ENCODE measurements at places on chromosomes 3 and 15.
A peak's percentile ranks its signal among the peaks of the same experiment; 100 is the strongest.

DNA sequence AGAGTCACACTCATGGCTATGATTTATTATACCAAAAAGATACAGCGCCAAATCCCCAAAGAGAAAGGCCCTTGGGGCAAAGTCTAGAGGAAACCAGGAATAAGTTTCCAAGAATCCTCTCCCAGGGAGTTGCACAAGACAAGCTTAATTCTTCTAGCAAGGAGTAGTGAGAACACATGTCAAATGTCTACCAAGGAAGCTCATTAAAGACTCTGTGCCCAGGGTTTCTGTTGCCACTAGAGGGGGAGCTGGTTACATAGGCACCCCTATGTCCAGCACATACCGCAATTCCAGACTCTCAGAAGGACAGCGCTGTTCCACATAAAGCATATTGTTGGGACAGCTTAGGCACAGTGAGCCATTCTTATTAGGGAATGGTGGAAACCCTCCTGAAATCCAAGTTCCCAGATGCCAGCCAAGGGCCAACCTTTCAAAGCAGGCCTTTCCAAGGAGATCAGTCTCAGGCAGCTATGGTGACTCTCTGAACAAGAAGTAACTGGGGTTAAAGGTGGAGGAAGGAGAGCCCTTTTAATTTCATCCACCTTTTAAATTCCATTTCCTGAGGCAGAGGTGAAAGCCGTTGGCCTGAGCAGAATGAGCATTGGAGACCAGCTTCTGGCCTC, 194.2 kb downstream of the UACA start:
- peak; percentile 72 for DNase-seq

DNA sequence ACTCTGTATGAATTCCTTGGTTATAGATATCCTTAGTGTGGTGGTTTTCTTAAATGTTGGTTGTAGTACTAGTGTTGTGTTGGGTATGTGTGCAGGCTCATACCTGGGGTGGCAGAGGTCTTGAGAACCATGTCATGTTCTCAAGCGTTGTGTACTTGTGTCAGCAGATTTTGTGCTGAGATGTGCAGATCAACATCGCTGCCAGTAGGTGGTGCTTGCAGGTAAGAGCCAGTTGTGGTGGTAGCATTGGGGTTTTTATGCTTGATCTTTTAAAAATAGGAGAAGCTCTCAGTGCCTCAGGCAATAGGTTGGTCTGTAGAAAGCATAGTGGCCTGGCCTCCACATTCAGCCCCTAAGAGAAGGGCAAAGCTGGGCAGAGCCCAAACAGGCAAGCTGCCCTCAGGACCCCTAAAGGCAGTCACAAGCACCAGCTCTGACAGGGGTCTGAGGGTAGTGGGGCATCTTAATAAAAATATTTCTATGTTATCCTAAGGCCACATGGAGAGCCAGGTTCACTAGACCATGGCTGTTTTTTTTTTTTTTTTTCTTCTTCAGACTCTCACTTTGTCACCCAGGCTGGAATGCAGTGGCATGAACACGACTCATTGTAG, 164.0 kb downstream of the IL20RB start:
- DNase-seq, result peak; percentile 62

GRCh38 chr15:55661428-55661827, 73.3 kb upstream of the PYGO1 start:
- DNase-seq, result peak; percentile 45

- no peak for DNase-seq
These were observed 76.8 kb upstream of the C15orf61 start for GRCh38 chr15:67444100-67444499.

- DNase-seq, result peak; percentile 47
These were observed 62.6 kb downstream of the DUT start for GRCh38 chr15:48393645-48394506.

GRCh38 chr3:148697306-148698189, at the start of gene AGTR1:
TSS of gene AGTR1 (plus strand) at chr3:148697903. CDS start at chr3:148741036, 43,133 bp downstream.
- DNase-seq, result peak; percentile 46

DNA sequence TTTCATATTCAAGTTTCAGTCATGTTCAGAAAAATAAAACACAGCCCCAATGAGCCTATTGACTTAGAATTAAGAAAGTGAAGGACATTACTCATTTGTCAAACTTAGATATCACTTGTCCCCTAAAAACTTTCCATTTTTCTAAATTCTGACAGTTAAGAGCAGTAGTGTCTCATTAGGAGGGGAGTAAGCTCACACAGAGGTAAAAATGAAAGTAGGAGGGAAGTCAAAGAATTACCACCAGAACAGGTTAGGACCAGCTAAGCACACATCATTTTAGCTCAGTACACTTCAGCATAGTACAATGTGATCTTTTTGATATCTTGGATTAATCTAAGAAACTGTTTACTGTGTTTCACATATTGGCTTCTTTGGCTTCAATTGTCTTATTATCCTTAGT, 64.3 kb downstream of the OSTN start:
- DNase-seq, result no peak

- peak; percentile 68 for DNase-seq
These were observed 70.9 kb downstream of the IGF1R start for GRCh38 chr15:98719137-98719740.

GRCh38 chr15:100740138-100740537, 137.7 kb downstream of the ASB7 start:
- DNase-seq, result peak; percentile 50

DNA sequence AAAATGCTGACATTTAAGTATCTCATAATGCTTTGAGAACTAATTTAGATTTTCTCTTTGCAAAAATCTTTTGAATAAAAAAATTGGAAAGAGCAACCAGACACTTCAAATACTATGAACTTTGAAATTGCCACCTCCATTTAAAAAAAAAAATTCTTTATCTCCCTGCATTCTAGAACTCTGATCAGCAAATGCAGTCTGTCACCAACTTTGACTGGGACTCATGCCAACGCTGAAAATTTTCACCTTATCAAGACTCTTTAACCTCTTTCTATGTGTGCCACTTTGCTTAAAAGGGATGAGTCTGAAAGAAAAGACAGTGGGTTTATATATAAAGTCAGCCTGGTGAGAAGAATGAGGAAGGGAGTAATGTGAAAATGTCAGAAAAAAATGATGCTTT, 191.2 kb upstream of the ARPP21 start:
- DNase-seq, result no peak

- no peak for DNase-seq
These were observed 188.0 kb upstream of the IL12A start for GRCh38 chr3:159800434-159801155.

GRCh38 chr3:124686028-124686670, 44.1 kb upstream of the UMPS start:
- DNase-seq, result peak; percentile 4

DNA sequence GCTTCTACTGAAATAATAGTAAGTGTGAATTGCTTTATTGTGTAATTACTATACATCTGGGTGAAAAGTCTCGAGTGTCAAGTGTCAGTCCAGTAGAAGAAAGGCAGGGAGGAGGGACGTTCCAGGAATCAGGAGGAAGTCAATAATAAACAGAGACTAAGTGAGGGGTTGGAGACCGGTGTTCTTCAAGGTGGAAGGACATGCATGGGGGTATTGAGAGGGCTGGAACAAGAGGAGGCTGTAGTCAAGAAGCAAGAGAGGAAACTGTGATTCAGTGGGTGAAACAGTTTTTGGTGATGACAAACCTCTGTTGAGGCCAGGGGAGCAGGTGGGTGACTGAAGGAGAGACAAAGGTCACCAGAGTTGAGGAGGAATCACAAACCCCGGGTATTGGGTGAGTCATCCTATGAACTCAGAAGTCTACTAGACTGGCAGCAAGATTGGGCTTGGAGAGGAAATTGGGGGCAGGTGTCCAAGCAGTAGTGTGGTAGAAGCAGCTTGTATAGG, 11.6 kb upstream of the SCAMP5 start:
- DNase-seq, result no peak

DNA sequence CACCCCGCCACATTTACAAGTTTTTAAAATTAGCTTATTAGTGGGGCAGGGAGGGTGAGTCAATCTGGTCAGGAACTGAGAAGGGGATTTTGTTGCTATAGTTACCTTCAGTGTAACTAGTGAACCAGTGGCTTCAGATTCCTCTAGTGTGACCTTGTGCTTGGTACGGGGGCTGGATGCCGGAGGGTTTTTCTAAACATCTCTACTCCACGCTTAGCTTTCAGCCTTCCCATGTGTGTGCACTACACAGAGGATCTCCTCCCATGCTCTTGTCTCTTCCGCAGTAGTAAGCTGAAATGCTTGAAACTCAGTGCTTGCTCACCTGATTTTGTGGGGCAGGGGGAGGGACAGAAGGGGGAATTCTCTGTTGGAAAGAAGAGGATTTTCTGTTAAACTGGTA, 67.9 kb upstream of the AKAP13 start:
- DNase-seq, result peak; percentile 94

DNA sequence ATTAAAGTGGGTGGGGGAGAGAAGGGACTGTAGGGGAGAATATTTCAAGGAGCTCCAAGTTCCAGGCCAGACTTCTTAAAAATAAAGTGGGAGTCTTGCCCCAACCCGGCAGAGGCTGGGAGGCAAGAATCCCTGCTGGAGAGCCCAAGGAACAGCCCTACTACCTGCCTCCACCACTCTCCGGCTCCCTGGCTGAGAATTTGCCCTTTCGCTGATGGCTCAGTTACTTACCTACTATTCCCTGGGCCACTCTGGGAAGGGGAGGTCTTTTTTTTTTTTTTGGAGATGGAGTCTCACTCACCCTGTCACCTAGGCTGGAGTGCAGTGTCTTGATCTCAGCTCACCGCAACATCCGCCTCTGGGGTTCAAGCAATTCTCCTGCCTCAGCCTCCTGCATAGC, 15.5 kb downstream of the MYL3 start:
- no peak for DNase-seq

GRCh38 chr15:39538936-39539335, 41.9 kb upstream of the THBS1 start:
- no peak for DNase-seq

DNA sequence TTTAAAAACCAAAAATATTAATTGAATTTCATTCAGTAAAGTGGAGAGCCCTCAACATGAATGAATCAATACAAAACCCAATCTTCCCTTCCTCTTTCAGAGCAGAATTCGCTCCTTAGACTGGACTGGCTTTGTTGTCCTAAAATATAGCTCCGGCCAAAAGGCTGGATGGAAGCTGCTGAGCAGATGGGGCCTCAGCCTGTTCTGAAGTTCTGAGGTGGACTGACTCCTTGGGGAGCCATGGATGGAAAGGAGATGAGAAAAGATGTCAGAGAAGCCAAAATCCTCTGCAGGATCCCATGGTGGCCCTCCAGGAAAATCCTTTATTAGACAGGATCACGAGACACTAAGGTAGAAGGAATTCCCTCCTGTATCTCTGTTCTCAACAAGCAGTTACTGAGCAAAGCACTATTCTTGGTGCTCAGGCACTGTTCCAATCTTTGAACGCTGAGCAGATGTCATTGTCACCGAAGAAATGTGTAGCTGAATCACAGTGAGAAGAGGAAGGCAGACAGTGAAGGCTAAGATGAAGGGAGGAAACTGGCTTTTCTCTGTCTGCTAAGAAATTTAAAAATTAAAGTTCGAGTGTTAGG, 122.0 kb downstream of the SEMA6D start:
- DNase-seq, result no peak

- no peak for DNase-seq
These were observed 24.6 kb downstream of the CDIN1 start for GRCh38 chr15:36603987-36604386.

DNA sequence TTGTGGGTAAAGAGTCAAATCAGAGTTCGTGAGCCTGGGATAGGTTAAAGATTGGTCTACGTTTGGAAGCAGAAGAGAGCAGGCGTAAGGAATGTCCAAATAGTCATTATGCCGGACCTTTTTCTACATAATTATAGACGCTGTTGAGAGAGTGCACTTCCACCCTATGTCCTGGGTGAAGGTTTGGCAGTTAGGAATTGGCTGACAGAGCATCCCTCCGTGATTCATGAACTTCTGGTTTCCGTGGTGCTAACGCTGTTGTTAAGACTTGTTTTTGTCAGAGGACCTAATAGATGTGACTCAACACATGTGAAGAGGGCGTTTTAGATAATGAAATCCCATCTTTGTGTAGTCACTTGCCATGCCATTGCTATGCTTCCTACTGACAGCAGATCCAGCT, 1.1 kb downstream of the EAF1 start:
- peak; percentile 89 for DNase-seq

DNA sequence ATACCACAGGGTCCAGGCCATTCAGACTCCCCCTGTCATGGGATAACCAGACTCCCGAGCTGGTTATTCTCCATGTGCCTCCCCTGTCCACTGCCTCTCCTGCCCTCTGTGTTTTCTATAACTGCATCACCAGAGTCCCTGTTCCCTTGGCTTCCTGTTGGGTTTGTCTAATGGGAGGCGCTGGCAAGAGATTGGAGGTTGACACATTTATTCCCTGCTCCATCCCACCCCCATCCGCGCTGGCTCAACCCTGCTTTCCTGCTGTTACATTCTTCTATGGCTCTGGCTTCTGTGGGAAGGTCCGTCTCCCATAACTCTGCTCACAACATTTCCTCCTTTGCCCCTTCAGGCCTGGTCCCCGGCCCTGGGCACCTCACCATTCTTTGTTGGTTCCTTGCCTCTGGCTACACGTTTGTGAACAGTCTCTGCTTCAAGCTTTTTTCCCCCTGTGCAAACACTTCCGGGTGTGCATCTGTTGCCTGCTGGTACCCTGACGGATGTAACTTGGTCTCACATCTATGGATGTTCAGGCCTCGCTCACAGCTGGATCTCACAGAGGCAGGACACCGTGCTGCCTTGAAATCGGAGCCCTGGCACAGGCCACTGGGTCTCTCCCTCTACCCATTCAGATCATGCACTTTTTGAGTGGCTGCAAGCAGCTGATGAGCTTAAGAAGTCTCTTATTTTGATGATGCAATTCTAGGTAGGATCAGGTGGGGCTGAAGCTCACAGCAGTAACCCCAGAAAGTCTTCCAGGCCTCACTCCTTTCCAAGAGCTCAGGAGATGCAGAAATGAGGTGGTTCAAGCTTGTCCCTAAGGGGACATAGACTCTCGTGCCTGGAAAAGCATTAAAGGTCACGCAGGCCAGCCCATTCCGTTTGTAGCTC, 68.6 kb upstream of the ATP13A3 start:
- DNase-seq, result no peak

- no peak for DNase-seq
These were observed 251.4 kb upstream of the UMPS start for GRCh38 chr3:124478830-124479229.

DNA sequence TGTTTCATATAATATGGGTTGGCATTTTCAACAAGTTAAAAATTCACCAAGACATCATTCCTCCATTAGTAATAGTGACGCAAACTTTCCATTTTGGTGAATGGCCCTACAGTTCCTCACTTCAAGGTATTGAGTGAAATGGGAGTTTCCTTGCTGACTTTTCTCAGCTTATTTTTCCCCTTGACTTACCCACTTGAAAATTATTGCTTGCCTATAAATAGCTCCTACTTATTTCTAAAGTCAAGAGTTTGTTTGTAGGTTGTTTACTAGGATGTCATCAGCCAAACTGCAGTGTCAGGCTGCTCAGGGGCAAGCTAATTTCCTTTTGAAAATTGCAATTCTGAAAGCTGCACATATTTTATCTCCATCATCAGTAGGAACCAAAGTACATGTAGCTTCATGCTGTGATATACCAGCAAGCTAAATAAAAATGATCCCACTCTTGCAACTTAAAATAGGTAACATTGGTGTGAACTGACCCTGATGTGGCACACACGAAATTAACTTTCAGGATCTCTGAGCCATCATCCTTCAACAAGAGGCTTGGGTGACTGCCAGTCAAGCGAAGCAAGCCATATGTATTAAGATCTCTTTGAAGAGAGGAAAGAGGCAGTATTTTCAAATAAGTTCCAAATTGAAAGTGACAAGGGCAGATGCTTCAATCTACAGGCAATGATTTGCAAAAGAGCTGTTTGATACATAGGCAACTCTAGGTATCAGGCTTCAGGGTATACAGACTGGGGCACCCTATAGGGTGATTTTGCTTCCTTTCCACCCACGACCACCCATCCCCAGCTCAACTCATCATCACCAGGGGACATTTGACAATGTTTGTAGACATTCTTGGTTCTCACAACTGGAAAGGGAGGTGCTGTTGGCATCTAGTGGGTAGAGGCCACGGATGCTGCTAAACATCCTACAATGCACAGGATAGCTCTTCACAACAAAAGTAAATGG, 66.8 kb upstream of the RASGRP1 start:
- no peak for DNase-seq
